ENCODE measurements at places on chromosomes 16 and 17.
A peak's percentile ranks its signal among the peaks of the same experiment; 100 is the strongest.

- no peak for DNase-seq
These were observed 12.6 kb upstream of the FAAP100 start for GRCh38 chr17:81564778-81565177.

DNA sequence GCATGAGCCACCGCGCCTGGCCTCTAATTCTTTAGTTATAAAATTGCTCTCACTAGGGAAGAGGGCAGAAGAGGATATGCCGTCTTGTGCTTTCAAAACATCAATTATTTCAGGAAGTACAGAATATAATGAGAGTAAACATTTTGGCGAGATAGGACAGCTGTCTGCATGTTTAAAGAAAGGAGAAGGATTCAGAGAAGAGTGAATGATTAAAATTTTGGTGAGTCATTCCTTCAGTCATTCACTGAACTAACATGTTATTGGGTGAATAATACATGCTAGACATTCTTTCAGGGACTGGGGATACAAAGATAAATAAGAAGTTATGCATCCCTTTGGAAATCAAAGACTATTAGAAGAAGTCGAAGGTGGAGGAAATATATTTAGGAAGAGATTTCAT, 590.3 kb upstream of the GOT2 start:
- no peak for DNase-seq

GRCh38 chr16:79929260-79929965, 328.9 kb upstream of the MAF start:
- DNase-seq, result no peak

DNA sequence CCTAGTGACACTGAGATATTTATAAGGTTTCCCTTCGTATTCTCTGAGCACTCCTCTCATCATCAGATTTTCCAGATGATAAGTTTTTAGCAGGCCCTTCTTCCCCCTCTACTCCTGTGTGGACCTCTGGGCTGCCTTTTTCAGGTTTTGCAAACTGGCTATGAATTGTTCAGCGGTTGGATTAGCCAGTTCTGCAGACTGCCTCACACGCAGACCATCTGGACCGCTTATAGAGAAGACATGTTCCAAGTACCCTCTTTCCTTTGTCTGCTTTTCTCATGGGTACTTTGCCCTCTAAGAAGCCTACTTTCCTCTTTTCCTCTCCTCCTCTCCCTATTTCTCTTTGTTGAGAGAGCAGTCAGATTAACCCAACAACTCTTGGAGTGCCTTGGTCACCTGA, 111.6 kb downstream of the GRIN2A start:
- DNase-seq, result no peak

DNA sequence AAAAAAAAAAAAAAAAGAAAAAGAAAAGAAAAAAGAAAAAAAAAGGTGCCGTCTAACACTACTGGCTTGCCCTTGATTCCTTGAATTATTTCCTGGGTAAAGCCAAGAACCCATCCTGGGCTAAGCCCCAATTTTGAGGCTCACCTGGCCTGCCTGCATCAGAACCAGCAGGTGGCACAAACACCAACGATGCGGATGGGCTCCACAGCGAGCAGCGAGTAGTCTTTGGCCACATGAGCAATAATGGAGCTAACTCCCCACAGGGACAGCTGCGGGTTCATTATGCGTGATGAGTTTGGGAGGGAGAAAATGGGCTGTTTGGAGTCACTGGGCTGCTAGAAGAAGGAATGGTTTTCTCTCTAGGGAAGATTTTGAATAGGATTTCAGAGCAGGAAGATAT, 91.1 kb downstream of the ASIC2 start:
- DNase-seq, result no peak

- DNase-seq, result no peak
These were observed 11.8 kb downstream of the STARD3 start for GRCh38 chr17:39648616-39649366.

DNA sequence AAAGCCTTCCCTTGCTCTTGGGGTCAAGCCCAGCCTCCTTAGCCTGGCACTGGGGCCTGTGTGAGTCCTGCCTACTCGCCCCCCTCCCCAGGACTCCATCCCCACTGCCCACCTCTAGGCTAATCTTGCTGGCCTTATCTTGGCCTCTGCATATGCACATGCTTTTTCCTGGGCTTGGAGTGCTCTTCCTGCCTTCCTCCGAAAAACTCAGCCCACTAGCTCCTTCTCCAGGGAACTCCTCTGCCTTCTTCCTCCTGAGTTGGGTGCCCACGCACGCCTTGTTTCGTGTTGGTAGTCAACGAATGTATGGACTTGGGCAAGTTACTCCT, 16.5 kb downstream of the TBX2 start:
- DNase-seq, result no peak

DNA sequence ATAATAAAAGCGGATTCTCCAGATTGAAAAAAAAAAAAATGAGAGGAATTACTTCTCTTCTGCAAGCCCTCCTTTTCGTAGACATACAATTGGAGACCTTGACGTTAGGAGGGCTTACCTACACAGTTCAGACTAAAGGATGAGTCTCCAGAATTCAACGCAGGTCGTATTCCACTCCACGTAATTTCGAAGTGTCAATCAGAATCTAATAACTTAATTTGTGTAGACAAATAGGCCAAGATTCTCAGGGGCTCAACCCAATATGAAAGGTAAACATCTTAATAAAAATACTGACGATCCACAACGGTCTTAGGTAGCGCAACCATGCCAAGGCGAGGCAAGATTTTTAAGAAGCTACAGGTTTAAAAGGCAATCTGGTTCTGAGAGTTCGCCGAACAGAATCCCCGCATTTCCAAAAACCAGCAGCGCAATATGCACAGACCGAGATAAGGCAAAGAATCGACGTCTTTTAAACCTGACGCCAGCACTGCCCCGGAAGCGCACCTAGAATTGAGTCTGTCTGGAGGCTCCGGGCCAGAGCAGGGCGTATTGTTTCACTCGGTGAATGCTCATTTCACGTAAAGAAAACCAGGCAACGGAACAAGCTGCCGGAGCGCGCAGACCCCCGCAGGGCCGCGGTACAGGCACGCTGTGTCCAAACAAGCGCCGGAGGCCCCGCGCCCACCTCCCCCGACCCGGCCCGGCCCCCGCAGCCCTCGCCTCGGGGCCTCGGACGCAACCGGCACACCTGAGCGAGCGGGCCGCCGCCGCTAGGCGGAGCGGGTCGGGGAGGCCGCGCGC, 623 bp downstream of the MBTPS1 start:
- DNase-seq, result peak; percentile 20

GRCh38 chr16:660459-661183, 7.3 kb upstream of the RHOT2 start:
- DNase-seq, result no peak

- DNase-seq, result no peak
These were observed 7.7 kb upstream of the CEP295NL start for GRCh38 chr17:78910497-78911284.

DNA sequence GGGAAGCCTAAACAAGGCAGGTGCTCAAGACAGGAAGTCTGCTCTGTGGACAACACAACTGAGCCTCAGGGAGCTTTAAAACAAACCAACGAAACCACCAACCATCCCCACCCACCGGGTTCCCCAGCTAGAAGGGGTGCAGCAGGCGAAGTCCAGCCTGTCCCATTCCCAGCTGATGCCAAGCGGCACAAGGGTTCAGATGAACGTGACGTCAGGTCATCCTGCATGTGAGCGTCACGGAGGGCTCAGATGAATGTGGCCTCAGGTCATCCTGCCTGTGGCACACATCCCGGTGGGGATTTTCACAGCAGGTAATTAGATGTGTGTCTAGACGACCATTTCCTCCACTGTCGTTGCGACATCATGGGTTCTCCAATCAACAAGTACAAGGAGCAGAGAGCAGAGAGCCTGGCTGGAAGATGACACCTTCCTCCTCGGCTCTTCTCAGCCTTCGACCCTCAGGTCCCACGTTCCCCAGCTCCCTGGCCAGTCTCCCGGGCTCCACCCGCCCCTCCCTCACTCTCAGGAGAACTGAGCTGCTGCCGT, 246.5 kb downstream of the FOXL1 start:
- no peak for DNase-seq

- no peak for DNase-seq
These were observed 298.8 kb upstream of the MAF start for GRCh38 chr16:79899316-79899715.

GRCh38 chr17:48883171-48883570, 9.4 kb upstream of the ATP5MC1 start:
- no peak for DNase-seq

DNA sequence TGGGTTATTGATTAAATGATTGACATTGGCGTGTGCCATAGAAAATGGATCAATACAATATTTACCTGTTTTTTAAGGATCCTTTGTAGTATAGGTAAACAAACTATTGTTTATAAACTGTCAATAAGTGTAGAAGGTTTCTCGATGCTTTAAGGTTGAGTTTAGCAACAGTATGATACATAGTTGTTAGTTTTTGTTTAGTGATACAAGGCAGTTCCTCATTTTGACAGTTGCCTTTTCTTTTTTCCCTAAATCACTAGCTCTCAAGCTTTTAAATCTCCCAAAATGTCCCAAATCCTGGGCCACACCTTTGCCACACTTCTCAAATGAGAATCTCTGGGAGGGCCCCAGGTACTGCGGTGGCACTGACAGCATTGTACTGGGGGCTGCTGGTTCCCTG, 57.3 kb downstream of the EPN2 start:
- DNase-seq, result no peak

- DNase-seq, result no peak
These were observed at the start of gene CCL3 for GRCh38 chr17:36089888-36090836. TSS of gene CCL3 (minus strand) at chr17:36090143. CDS start at chr17:36090058, 85 bp downstream.

GRCh38 chr16:87249425-87249824, 67.8 kb downstream of the C16orf95 start:
- DNase-seq, result no peak

DNA sequence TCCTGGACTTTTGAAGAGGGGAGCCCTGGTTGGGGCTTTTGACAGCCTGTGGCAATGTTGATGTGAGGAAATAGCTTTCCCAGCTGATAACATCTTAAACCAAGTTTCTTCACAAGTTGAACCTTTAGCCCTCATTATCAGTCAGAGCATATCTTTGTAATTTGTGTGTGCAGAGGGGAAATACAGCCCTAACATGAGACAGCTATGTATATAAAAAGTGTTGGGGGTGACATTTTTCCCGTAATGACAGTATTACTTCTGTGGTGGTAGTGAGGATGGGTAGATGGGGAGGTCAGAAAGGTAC, 221.1 kb downstream of the FTO start:
- DNase-seq, result no peak

DNA sequence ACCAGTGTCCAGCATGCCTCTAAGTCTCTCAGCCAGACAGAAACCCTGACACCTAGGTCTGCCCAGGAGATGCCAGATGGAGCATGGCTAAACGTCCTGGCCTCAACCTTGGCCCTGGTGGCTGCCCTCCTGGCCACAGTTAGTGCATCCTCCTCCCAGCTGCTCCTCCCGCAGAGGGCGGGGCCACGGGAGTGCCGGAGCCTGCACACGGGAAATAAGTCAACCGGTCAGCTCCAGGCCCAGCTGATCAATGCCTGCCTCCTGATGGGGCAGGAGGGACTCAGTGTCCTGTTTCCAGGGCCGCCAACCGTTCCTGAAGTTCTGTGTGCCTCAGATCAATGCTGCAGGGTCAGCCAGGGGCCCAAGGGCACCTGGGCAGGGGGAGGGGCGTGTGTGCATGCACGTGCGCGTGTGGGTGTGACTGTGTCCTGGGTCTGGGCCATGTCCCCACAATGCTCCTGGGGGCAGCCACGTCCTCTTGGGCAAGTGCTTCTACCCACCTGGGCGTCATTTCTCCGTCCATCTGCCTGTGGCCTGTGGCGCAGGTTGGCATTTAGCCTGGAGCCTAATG, 4.6 kb upstream of the KCNJ12 start:
- no peak for DNase-seq

DNA sequence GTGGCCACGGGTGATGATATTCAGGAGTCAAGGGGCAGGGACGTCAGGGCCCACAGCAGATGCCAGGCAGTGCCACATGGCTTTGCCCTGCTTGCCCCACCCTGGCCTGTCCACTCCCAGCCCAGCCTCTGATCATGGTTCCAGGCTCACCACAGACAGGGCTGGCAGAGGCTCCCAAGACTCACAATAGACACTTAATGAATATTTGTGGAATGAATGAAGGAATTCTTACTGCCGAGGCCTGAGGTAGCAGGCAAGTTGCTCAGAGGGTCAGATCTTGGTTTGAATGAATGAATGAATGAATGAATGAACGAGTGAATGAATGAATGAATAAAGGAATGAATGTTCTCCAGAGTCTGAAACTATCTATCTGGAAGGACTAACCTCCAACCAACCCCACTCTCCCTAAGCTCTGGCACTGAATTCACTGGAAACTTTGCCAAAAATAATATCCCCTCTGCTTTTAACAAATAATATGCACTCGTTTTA, 60.9 kb downstream of the RAI1 start:
- DNase-seq, result no peak

GRCh38 chr16:1787322-1788094, 4.7 kb downstream of the NUBP2 start:
- no peak for DNase-seq

- no peak for DNase-seq
These were observed 38.9 kb downstream of the SSH2 start for GRCh38 chr17:29891131-29891530.

DNA sequence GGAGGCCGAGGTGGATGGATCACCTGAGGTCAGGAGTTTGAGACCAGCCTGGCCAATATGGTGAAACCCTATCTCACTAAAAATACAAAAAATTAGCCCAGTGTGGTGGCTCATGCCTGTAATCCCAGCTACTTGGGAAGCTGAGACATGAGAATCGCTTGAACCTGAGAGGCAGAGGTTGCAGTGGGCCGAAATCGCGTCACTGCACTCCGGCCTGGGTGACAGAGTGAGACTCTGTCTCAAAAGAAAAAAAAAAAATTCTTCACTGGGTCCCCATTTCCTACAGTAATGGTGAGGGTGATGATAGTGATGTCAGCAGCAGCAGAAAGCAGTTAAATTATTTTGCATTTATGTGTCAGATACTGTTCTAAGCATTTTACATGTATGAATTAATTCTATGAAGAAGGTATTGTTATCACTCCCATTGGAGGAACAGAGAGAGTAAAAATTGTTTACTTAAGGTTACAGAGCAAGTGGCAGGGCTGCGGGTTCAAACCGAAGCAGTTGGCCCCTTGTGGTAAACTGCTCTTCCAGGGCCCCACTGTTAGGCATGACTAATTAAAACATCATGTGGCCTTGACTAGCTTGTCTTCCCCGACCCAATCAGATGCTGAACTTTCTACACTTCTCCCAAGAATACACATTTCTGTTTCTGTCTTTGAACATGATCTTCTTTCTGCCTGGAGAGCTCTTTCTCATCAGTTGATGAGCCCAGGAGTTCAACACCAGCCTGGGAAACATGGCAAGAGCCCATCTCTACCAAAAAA, 45.8 kb downstream of the STAT3 start:
- DNase-seq, result no peak

DNA sequence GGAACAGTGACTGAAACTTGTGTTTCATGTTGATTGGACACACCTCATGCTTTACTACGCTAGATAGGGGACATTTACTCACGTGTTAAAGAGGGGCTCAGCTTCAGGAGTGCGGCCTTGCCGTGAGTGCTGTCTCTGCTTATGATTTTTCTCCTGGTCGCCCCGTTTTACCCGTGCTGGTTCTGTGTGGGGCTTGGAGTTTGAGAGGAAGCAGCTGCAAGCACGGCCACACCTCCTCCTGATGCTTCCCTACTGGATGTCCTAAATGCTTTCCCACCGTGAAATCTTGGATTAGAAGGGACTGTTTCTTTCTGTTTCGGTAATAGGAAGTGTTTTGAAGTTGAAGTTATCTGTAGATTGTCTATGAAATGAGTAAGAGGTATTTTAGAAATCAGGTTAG, 54.0 kb upstream of the ZNF750 start:
- DNase-seq, result no peak

Measured in NCI-H510A treated with DMSO at 0.1 percent for 48 hours (cell line).